ENCODE measurements at places on chromosomes 2 and 18.

DNA sequence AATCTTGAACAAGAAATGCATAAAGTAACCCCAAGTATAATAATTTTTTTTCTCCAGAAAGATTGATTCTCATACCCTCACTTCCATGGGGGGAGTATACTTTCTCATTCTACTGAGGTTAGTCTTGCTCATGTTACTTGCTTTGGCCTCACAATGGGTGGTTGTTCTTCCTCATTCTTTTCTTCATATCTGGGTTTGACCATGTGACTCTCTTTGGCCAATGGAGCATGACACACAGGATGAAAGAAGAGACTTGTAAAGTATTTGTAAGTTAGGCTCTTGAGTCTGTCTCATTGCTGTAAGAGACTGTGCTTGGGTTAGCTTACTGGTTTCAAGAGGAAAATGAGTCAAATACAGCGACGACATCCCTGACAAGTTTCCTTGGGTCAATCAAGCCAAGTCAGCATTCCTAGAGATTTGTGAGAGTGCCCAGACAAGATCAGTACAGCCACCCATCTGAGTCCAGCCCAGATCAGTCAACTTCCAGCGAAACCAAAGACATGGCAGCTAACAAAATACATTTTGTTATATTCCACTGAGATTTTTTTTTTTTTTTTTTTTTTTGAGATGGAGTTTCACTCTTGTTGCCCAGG is 970.2 kb downstream of the BCL11A start:
- DNase-seq = no peak

GRCh38 chr18:33820517-33821371 is 242.7 kb downstream of the ASXL3 start:
- DNase-seq = no peak

DNA sequence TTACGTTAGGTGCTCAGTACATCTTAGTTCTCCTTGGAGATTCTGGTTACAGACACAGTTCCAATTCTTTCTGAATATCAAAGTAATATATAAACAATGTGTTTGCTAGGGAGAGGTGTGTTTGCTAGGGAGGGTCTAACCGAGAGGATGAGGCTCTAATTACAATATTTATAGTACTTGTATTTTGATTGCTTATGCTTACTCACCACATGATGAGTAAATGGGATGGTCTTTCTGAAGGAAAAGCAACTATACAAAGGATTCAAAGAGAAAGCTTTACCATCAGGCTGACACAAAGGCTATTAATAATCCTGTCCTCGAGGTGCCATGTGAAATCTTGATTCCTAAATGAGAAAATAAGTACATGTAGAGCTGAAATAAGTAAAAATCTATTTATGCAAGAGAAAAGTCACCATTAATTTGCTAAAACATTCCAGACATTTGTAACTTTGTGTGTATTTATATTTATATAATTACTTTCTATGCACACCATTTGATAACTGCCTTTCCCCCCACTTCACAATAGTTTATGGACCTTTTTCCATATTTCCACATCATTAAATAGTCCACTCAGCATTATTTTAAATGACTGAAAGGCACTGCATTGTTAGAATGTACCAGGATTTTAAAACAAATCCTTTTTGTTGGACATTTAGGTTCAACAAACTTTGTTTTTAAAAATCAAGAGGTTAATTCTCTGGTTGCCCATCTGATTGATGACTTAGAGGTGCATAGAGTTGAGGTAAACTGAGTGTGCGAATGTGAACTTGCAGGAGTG is 94.5 kb upstream of the FN1 start:
- DNase-seq = no peak

DNA sequence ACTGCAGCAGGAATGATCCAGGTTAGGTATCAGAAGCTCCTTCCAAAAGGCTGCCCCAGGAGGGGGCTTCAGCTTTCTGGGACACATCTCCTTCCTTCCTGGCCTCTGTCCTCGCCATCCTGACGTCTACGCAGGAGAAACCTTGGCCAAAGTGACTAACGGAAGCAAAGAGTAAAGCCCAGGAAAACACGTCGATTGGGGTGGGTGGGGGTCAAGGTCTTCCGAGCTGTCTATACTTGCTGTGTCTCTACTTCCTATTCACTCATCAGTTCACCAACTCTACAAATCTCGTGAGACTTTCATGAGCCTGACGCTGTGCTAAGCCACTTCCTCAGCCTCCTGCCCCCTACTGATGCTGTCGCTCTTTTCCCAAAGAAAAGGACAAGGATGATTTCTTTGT is 212.6 kb downstream of the TNS1 start:
- DNase-seq = no peak

- DNase-seq = no peak
These were observed 28.5 kb downstream of the TMEM131 start for GRCh38 chr2:97967216-97967592.

- DNase-seq = no peak
These were observed 24.6 kb upstream of the SCG2 start for GRCh38 chr2:223626716-223627115.

- DNase-seq = no peak
These were observed 96.5 kb downstream of the MAPK4 start for GRCh38 chr18:50656396-50656795.

GRCh38 chr2:71551631-71551915 is 98.2 kb downstream of the DYSF start:
- DNase-seq = no peak

All from stimulated activated CD4-positive, alpha-beta T cell treated with anti-CD3 and anti-CD28 coated beads, Interleukin-4, amount 100 ng/mL, for 48 hours (primary cell).